ENCODE measurements at places on chromosomes 16 and 17.

DNA sequence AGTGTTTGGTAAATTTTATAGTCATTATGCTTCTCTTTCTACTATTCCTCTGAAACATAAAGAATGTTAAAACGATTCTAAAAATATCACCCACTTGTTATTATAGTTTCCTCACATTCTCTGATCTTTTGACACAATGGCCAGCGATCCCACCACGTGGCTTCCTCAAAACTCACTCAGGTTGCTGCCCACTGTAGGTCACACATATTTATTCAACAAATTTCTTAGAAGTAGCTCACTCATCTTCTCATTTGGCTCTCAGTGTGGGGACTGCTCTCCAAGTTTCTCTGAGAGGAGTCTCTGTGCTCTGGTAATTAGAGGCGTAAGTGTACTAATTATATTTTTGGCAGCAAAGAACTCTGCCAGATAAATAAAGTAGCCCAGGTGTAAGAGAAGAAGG, 465.4 kb downstream of the CDH11 start:
- DNase-seq = no peak

DNA sequence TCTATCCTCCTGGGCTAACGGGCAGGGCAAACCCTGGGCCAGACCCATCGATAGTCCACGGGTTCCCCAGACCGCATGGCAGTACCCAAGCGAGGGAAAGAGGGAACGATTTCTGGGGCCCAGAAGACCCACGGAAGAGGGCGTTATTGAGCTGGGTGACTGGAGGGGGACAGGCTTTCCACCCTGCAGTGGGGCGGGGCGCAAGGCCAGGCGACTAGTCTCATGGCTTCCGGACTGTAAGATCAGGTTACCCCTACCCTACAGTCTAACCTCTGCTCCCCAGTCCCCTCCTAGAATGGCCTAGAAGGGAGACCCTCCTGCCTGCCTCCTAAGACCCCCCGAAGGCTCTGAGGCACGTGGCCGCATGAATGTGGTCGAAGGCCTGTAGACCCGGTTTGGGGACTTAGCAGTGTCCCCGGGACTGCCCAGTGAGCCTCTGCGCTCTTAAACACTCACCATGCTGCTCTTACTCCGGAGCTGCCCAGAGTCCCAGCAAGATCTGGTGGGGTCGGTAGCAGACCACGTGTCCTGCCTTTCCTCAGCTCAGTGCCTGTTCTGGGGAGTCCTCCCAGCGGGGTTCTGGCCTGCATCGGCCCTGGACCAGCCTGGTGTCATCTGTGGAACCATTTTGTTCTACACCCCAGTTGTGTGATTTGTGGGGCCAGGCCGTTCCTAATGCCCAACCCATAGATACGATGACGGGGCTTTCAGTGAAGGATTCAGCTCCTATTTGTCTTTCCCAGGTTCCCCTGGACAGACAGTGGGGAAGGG, 13.2 kb upstream of the AURKB start:
- peak; percentile 38 for DNase-seq

DNA sequence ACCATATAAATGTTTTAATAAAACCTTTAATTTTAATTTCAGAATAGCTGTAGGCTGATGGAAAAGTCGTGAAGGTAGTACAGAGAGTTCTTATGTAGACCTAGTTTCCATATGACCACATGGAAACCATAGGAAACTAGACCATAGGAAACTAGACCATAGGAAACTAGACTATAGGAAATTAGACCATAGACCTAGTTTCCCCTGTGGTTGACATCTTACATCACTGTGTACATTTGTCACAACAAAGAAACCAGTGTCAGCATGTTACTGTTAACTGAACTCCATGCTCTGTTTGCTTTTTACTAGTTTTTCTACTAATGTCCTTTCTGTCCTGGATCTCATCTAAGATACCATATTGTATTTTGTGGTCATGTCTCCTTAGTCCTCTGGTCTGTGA, 14.6 kb downstream of the NUDT7 start:
- DNase-seq = no peak

DNA sequence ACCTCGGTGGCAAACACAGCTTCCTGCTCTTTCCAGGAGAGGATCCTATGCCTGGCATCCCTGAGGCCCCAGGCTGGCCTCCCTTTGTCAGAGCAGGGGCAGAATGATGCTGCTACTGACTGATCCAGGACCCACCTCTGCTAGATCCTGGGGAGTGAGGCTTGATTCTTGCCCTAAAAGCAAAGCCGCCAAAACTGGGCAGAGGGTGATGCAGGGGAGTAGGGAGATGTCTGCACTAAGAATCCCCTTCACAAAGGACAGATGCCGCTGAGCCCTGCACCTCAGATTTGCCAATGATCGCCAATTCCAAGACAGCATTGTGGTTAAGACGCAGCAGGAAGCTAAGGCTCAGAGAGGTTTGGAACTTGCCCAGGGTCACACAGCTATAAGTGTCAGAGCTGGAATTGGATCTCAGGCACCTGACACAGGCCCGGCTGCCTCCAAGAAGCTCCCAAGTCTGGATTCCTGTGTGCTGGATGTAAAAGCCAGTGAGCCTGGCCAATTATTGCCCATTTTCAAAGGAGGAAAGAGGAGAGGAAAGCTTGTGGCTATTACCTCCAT, 60.7 kb upstream of the TNRC6C start:
- DNase-seq = no peak

GRCh38 chr17:80119839-80120238, 18.5 kb downstream of the GAA start:
- no peak for DNase-seq

DNA sequence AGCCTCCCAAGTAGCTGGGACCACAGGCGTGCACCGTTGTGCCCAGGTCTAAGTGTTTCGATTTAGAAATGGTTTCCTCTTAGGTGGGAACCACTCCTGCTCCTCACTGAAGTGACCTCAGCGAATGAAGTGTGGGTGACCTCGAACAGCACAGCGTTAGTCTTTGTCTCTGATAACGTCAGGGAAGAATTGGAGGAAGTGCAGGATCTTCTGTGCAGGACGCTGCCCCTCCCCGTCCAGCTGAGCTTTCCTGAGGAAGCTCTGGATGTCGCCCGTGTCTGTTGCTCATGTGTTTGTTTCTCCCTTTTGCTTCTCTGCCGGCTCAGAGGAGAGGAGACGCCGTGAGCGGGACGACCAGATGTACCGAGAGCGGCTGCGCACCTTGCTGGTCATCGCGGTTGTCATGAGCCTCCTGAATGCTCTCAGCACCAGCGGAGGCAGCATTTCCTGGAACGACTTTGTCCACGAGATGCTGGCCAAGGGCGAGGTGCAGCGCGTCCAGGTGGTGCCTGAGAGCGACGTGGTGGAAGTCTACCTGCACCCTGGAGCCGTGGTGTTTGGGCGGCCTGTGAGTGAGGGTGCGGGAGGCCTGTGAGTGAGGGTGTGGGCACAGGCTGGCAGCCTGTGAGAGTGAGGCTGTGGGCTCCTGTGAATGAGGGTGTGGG, 15.6 kb downstream of the SPG7 start:
- DNase-seq = no peak

DNA sequence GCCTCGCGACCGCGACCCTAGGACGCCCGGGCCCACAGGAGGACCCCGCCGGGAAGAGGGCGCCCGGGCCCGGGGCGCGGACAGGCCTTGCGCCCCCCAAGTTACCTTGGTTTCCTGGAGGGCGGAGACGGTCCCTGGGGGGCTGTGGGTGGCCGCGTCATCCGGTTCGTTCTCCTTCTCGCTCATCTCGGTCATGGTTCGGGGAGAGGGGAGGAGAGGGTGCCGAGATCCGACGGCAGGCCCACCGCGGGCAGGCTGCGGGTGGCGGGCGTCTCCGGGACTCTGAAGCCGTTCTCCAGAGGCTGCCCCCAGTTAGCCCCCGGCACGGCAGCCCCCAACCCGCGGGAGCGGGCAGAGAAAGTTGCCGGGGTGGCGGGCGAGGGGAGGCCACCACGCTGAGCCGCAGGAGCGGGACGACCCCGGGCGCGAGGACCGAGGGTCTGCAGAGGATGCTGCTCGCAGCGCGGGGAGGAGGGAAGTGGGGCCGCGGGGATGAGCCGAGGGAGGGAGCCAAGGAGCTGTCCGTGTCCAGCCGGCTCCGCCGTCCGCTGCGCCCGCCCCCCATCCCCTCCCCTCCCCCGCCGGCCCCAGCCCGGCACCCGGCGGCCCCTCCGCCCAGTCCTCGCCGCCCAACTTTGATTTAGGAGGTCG, at the start of gene STAC2:
Gene STAC2, minus strand, starts transcription at position 638 of the 651 bp plus-strand sequence. Its CDS starts 443 bp downstream, at position 195.
- DNase-seq = no peak

- no peak for DNase-seq
Measured at GRCh38 chr16:2584729-2585650, 47.2 kb downstream of the PDPK1 start.

- no peak for DNase-seq
Measured at GRCh38 chr17:38898291-38898679, 27.1 kb upstream of the LASP1NB start.

GRCh38 chr16:86894925-86895324, 316.6 kb downstream of the FOXL1 start:
- DNase-seq = no peak

DNA sequence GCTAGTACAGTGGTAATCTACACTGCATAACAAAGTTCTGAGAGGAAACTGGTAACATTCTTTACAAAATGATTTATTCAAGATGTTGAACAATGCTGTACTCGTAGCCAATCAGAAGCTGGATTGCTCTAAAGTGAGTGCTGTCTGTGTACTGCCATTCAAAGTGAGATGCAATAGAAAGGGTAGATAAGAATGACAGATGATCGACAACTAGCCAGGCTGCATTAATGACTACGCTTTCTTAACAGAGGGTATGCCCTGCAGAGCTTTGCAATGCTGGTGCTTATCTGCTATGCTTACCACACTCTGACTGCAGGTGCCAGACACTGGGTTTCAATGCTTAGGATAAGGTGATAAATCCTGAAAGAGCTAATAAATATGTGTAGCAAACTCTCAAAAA, 46.1 kb upstream of the SLC25A19 start:
- DNase-seq = no peak

DNA sequence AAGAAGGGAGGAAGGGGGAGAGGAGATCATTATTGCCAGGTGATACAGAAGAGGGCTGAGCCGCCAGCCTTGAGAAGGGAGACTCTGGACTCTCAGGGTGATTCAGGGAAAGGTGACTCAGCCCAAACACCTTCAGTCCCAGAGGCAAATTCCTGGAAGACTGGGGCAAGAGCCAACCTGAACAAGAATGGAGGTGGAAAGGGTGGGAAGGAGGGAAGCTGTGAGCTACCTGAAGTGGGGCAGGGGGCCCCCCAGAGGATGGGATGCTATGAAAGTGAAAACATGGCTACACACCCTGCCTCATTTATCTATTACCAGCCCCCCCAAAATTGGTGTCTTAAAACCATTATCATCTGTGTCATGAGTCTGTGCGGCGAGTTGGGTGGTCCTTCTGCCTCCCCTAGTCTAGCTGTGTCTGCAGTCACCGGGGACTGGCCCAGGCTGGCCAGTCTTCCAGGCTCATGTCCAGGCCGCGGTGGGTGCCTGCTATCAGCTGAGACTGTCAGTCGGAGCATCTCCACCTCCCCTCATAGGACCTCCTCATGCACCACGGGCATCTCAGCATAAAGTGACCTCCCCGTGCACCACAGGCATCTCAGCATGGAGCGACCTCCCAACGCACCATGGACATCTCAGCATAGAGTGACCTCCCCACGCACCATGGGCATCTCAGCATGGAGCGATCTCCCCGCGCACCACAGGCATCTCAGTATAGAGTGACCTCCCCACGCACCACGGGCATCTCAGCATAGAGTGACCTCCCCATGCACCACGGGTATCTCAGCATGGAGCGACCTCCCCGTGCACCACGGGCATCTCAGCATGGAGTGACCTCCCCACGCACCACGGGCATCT, 3.2 kb upstream of the SLC47A2 start:
- DNase-seq = no peak

GRCh38 chr17:3796822-3797170, 4.2 kb downstream of the ITGAE start:
- no peak for DNase-seq

- peak; percentile 3 for DNase-seq
Measured at GRCh38 chr17:47942096-47942510, 732 bp downstream of the PNPO start.

All from activated CD4-positive, alpha-beta T cell treated with anti-CD3 and anti-CD28 coated beads for 24 hours (primary cell).